ENCODE measurements at places on chromosomes 2 and 18. TPM values are rescaled to one million over a fixed set of nuclear protein-coding genes. Genes with fewer than 3 reads are reported as not detected.
A peak's percentile ranks its signal among the peaks of the same experiment; 100 is the strongest.

The PRKD3 gene
- 99.9 TPM for total RNA-seq

The STAM2 gene
- 91.6 TPM for total RNA-seq

- no peak for DNase-seq
Observed at GRCh38 chr2:83058683-83059082, 1400.4 kb downstream of the SUCLG1 start.

The TWIST2 gene
- total RNA-seq: 20.5 TPM

GRCh38 chr2:54303631-54304030 is 47.6 kb upstream of the TSPYL6 start:
- DNase-seq: no peak

DNA sequence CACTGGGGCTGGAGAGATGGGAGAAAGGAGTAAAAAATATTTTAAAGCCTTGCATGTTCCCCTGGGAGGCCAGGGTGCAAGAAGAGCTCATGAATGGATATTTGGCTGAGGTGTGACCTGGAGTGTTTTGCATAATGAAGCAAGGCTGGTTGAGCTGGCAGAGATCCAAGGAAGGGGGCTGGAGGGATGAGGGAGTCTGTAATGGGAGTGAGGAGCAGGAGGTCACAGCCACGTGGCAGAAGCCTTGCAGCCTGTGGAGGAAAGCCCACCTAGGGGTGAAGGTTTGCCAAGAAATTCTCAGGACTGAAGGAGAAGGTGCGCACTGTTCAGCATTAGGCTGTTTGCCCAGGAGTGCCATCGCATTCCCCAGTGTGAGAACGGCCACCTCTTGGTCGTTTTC is 40.3 kb upstream of the ATP8B1 start:
- DNase-seq: no peak

DNA sequence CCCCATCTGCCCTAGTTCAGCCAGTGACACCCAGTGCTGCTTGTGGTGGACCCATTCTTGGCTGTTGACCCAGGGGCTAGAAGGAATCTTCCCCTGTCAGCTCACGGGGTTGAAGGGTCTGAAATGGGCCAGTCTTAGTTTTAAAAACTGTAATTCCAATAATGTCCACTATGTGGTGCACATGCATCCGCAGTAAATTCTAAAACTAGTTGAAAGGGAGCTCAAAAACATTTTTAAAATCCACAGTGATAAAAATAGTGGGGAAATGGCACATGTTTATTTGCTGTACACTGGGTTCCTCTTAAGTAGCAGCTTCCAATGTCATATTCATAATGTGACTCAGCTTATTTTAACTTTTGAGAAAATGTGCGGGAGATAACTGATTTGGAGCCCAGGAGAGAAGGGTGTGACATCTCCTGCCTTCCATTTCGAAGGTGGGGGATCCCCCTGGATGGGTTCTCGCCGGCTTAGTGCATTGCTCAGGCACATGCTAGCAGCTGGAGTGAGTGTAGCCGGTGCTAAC is 32.8 kb downstream of the GRHL1 start:
- no peak for DNase-seq

The COL4A4 gene
- 0.90 TPM for total RNA-seq

DNA sequence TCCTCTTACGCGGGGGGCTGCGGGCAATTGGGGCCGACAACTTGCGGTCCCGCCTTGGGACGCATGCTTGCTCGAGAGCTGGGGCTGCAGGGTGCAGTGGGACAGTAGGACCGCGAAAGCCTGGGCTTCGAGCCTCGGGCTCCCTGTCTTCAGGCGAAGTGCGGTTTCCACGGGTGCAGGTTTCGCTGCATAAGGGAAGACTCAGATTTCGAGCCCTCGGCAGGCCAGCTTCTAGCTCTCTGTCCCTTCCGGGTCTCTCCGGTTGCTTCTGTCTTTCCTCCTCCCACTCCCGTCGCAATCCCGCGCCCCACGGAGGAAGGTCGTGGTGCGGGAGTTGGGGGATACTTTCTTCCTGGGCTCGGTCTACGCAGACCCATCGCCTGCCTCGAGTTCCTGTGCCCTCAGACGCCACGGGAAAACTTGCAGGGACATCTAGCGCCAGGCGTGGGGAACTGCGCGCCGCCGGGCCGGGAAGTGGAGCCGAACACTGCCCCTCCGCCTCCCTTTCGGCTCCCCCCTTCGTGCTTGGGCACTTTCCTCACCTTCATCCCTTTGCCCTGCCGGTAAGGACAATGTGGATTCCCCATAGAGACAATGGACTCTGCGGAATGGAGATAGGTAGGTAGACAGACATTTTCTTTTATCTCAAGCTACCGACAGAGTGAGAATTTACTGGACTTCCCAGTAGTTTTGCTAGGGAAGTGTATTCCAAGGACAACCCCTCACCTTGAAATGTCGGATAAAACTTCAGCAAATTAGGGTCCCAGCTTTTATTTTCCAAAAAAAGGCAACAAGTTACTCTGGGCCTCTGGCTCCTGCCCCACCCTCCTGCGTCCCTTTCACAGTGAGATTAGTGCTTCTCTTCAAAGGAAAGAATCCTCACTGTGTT is 4.2 kb upstream of the HOXD13 start:
- DNase-seq: no peak

- DNase-seq: no peak
Observed at GRCh38 chr2:175147186-175147585, 20.8 kb downstream of the ATF2 start.

- no peak for DNase-seq
Observed at GRCh38 chr2:113181258-113182051, 7.7 kb downstream of the PSD4 start.

DNA sequence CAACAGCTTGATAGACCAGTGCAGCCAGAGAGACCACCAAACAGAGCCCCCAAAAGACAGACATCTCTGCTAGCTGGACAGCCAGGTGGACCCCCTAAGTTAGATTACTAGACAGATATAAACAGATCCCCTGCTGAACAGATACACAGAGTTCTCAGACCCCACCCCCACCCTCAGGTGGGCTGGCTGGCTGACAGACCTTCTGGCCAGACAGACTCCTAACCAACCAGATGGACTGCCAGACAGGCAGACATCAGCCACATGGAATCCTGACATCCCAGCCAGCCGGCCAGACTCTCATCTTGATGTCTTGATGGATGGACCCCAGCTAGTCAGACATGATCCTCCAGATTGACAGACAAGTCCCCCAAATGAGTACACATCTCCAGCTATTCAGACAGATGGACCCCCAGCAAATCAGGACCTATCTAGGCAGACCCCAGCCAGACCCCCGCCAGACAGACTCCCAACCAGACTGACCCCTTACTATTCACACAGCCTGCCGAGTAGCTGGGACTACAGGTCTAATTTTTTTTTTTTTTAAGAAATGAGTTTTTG is 18.0 kb downstream of the PTPN18 start:
- DNase-seq: no peak

- DNase-seq: no peak
Observed at GRCh38 chr2:168565512-168565911, 109.4 kb downstream of the CERS6 start.

The ABHD1 gene
- total RNA-seq: not detected

DNA sequence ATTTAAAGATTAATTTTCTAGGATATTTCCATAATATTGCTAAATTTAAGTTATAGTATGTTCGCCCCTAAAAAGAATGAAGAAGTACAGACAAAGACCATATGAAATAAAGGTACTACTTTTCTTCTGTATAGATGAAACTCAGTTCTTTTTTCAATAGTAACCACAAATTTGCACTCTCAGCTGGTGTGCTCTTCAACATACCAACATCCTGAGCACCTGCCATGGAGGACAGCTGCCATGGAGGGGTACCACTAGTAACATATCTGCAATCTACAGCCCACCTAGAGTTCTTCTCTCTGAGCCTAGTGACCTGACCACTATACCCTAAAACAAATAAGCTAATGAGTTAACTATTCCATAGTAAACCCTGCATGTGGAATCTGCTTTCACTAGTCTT is 36.8 kb upstream of the ERCC3 start:
- no peak for DNase-seq

GRCh38 chr2:182444170-182444569 is 17.3 kb upstream of the PDE1A start:
- no peak for DNase-seq

DNA sequence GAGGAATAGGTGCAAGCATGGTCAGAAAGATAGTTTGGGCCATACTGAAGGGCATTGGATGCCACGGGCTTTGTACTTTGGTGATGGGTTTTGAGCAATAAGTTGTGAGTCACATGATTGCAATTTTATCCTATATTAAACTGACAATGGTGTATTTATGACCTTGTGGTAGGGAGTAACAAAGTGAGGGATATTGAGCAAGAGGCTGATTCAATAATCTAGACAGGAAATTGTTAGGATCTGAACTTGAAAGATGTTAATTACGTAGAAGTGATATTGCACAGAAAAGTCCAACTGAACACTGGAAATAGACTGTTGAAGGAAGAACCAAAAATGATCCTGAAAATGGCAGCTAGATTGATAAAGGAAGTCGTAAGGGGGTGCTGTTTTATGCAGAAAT is 46.6 kb upstream of the TCF4 start:
- no peak for DNase-seq

- no peak for DNase-seq
Observed at GRCh38 chr18:58789876-58790240, 74.8 kb upstream of the ZNF532 start.

GRCh38 chr2:7703543-7704144 is 786.4 kb downstream of the RNF144A start:
- no peak for DNase-seq

DNA sequence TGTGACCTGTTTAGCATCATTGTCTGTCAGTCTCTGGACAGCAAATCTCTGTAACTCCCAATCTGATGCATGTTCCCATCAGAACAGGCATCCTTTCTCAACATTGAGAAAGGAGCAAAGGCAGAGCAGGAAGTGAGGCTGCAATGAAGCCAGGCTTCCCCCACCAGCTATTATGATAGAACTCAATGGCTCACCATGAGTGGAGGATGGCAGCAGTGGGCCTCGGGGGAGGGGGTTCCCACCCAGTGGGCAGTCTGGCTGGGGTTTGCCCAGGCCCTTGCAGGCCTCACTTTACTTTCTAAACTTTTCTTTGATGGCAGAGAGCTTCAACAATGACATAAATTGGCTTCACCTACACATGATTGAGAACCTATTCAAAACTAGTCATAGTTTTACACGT is 240.6 kb upstream of the CXCR4 start:
- DNase-seq: no peak

GRCh38 chr2:28663359-28663758 is 88.3 kb upstream of the PPP1CB start:
- no peak for DNase-seq

GRCh38 chr2:109242210-109242653 is 113.2 kb downstream of the SH3RF3 start:
- no peak for DNase-seq

- no peak for DNase-seq
Observed at GRCh38 chr2:84823788-84824187, 57.1 kb downstream of the TRABD2A start.

The ZEB2 gene
- 307 TPM for total RNA-seq

DNA sequence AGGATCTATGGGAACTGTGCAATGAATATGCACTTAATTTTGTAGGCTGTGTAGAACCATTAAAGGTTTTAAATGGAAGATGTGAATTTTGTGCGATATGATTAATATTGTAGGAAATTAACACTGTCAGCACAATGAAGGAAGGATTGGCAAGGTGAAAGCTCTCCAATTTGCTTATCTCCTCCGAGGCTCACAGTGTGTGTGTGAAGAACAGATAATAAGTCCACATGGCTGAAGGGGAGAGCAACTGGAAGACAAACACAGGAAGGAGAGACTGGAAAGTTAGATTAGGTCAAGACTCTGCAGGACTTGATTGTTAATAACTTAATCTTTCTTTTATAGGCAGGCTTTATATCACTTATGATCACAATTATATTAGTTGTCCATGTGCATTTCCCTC is 269.7 kb upstream of the VRK2 start:
- no peak for DNase-seq

DNA sequence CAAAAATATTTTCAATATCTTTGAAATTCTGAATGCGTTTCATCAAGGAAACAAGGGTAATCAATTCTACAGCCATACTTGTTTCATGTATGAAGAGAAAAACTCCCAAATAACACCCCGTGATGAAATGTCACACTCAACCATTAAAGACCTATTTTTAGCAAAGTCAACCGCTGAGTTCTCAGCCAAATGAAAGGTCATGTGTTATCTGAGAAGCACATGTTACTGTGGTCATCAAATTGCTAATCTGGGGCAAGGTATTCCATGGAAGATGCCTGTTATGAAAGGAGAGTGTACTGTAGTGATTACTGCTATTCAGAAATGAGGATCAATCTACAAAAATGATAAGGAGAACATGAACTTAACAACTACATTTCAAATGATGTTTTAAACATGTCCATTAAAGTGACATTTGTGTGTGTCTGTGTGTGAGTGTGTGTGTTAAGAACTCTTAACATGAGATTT is 126.7 kb downstream of the BCL2 start:
- DNase-seq: no peak

- DNase-seq: no peak
Observed at GRCh38 chr18:23237524-23238151, 102.4 kb downstream of the CABLES1 start.

GRCh38 chr2:127733816-127734537 is 32.7 kb downstream of the SFT2D3 start:
- no peak for DNase-seq

The KCNE4 gene
- total RNA-seq: 22.0 TPM

GRCh38 chr18:57624988-57625387 is 3.4 kb upstream of the NARS1 start:
- DNase-seq: no peak

DNA sequence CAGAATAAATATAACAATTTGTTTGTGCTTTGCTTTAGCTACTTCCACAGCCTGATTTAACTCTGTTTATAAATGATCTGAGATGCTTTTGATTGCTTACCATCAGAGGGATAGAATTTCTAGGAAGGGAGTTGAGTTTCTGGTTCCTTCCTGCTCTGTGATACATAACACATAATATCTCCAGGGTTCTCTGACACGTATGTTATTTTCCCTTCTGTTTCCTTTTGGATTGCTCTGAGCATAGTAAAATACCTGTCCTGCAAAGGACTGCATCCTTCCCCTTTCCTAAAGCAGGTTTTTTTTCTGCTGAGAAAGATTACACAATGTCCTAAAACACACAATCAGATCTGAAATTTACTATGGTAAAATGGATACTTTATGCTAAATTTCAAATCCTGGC is 76.1 kb downstream of the CABYR start:
- DNase-seq: no peak

DNA sequence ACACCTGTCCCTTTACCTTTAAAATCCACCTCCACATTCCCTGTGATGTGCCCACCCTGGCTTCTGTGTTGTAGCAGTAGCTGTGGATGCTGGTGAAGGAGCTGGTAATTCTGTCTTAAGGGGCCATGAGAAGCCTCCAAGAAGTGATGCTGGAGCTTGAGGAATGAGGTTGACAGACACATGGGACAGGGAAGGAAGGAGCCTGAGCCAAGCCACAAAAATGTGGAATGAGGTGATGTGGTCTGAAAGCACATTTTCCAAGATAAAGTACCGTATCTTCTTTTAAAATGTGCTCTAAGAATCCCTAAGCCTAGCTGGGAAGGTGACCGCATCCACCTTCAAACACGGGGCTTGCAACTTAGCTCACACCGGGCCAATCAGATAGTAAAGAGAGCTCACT is 31.2 kb downstream of the VWA3B start:
- DNase-seq: no peak

- no peak for DNase-seq
Observed at GRCh38 chr18:45981821-45982220, 14.7 kb upstream of the EPG5 start.

GRCh38 chr2:190469771-190470170 is 61.6 kb downstream of the MFSD6 start:
- peak; percentile 79 for DNase-seq

All from urinary bladder (tissue), 4 donors.